ENCODE measurements at places on chromosomes 16 and 17.
A peak's percentile ranks its signal among the peaks of the same experiment; 100 is the strongest.

GRCh38 chr17:8155996-8156245, 3.7 kb upstream of the PER1 start:
- DNase-seq, result no peak

DNA sequence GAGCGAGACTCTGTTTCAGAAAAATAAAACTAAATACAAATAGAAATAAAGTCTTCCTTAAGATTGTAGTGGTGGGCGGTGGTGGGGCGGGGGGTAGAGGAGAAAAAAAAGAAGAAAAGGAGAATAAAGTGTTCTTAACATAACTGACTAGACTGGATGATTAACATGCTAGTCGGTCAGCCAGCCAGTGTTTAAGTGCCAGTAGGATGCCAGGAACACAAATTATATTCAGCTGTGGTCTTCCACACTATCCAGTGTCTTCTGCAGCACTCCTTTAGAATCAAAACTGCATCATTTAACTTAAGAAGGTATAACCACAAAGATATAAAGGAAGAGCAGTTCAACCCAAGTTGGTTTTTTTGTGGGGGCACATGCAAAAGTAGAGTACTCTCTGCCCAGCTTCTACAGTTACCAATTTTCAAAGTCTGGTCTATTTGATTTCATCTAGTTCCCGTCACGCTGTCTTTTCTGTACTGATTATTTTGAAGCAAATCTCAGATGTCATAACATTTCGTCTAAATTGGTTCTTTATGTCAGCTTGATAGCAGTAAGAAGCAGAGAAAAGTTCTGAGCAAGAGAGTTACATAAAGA, 15.8 kb downstream of the HEATR3 start:
- DNase-seq, result no peak

GRCh38 chr16:30112197-30113030, 923 bp downstream of the GDPD3 start:
- no peak for DNase-seq

- no peak for DNase-seq
These were observed 15.3 kb downstream of the RNF43 start for GRCh38 chr17:58402047-58402446.

DNA sequence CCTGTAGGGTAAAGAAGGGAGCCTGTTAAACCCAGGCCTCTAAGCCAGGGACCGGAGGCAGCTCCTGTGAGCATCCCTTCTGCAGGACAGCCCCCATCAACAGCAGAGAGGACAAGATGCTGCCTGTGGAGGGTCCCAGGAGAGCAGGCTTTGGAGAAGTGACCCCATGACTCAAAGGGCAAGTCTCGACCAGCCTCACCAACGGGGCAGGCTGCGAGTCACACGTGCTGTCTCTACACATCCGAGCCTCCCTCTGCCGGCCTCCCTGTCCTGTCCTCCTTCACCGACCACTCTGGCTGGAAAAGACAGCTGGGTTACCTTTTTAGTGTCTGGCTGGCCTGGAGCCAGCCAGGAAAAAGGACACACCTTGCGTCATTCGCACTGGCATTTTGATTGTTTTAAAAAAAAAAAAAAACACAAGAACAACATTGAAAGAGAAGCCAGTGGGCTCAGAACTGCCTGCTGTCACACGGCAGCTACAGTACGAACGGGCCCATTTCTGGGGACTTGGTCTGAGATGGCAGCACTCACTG, 74.5 kb upstream of the RCVRN start:
- DNase-seq, result no peak

- no peak for DNase-seq
These were observed 14.5 kb upstream of the RASL10B start for GRCh38 chr17:35716897-35717465.

DNA sequence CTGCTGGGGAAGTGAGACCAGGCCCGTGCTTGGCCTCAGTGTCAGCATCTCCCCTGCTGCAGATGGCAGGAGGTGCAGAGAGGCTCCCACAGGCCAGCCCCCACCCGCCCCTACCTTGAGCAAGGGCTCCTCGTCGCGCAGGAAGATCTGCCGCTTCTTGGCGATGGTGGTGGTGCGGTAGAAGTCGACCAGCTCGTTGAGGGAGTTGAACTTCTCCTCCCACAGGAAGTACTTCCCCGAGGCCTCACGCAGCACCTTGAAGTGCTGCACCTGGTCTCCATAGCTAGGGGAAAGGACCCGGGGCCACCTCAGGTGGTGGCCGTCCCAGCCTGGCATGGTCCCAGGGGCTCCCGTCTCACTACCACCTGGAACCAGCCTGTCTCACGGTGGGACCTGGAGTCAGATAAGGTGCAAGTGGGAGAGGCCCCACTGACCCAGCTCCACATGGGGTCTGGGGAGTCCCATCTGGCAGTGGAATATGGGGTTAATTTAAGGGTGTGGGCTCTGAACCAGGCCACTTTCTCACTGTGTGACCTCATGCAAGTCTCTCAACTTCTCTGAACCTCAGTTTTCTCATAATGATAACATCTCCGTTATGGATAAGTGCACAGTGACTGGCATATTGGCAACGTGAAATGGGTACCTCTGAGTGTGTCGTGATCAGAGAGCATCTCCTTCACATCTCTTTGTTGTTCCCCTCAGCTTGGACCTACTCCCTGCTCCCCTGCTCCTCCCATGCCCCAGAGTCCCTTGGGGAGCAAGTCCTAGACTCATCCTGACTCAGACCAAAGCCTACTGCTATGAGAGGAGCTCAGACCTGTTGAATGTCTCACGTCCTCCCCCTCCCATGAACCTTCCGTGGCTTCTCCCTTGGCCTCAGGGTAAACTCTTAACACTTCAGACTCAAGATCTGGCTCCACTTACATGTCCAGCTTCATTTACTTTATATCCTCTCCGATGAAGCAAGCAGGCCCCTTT, 19.8 kb upstream of the FAM83G start:
- no peak for DNase-seq

DNA sequence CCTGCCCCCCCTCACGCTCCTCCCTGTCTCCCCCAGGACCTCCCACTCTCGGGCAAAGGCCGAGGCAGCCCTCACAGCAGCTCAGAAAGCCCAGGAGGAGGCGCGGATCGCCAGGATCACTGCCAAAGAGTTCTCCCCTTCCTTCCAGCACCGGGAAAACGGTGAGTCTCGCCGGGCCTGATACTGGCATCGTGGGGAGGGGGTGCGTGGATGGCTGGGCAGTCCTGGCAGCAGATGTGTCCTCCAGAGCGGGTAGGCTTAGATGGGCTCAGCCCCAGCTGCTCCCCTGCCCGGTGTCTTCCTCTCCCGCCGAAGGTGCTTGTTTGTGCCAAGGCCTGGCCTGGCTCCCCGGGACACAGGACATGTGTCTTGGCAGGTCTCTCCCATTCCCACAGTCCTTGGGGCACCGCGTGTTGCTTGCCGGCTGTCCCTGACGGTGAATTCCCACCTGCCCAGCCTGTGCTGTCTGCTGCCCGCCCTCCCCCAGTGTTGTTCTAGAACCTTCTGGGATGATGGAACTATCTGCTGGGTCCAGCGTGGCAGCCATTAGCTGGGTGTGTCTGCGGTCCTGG, 81.6 kb downstream of the KLHDC4 start:
- DNase-seq, result no peak

- DNase-seq, result no peak
These were observed 18.2 kb downstream of the DNAH17 start for GRCh38 chr17:78558989-78559388.

DNA sequence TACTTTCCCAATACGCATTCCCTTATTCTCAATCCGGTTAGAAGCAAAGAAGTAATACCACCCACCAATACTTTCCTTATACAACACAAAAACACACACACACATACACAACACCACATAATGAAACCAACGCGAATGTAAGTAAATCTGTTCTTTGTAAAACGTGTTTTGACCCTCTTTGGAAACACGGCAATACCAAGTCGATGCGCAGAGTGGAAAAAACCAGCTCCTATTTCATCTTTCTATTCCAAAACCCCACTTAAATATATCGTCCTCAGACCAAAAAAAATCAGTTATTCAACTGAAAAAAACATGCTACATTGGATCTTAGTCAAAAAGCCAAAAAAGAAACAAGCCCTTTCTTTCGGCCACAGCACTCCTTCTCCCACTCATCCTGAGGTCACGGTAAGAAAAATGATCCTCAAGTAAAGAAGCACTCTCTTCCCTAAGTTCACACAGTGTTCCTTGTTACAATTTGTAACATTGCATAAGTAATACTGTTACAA, 31.0 kb upstream of the ARL4D start:
- peak; percentile 80 for DNase-seq

DNA sequence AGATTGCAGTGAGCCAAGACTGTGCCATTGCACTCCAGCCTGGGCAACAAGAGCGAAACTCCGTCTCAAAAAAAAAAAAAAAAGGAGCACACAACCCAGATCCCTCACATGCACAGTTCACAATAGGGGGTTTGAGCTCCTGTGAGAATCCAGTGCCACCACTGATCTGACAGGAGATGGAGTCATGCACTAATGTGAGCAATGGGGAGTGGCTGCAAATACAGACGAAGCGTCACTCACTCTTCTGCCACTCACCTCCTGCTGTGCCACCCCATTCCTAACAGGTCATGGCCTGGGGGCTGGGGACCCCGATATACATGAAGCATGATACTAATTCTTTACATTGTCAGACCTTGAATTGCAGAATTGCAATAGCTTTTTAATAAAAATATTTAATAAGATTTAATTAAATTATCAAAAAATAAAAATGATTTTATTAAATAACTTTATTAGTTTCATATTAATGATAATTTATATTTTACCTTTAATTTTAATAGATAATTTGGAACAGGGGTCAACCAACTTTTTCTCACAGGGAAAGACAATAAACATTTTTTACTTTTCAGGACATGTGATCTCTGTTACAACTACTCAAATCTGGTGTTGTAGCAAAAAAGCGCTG, 171.4 kb downstream of the COPRS start:
- DNase-seq, result no peak

GRCh38 chr17:859061-859823, 77.1 kb downstream of the MRM3 start:
- DNase-seq, result no peak

- DNase-seq, result no peak
These were observed 34.1 kb downstream of the TK2 start for GRCh38 chr16:66515596-66516508.

Data from forelimb muscle (tissue), 1 donor.